Activated T-cell treated with anti-CD3 and anti-CD28 coated beads, Interleukin-2, amount 50 U/mL, for 72 hours (primary cell): ENCODE measurements at places on chromosomes 16 and 17. TPM values are rescaled to one million over a fixed set of nuclear protein-coding genes. Genes with fewer than 3 reads are reported as not detected.

The HCRT gene
- not detected for total RNA-seq

DNA sequence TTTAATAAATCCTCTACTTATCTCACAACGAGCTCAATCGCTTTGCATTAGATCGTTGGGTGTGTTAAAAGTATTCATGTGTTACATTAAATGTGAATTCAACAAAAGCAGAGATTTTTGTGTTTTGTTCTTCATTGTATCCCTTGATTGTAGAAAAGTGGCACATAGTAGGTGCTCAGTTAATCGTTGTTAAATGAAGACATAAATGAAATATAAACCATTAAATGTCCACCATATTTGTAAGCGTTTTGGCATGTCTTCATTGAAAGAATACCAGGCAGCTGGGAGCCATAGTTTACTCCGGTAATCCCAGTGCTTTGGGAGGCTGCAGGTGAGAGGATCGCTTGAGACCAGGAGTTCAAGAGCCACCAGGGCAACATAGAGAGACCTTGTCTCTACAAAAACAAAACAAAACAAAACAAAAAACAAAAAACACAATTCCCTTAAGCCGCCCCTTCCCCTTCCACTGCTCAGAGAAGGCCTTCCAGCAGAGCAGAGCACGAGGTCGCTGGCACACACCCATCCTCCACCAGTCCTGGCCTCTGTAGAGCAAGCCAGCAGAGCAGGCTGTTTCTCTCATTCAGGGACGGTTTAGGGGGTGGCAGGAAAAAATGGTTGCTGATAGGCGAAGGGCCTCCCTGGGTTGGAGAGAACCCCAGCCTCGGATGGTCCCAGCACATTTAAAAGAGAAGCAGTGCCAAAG lies 673 bp upstream of the CHD9 start:
- peak; percentile 17 for DNase-seq

DNA sequence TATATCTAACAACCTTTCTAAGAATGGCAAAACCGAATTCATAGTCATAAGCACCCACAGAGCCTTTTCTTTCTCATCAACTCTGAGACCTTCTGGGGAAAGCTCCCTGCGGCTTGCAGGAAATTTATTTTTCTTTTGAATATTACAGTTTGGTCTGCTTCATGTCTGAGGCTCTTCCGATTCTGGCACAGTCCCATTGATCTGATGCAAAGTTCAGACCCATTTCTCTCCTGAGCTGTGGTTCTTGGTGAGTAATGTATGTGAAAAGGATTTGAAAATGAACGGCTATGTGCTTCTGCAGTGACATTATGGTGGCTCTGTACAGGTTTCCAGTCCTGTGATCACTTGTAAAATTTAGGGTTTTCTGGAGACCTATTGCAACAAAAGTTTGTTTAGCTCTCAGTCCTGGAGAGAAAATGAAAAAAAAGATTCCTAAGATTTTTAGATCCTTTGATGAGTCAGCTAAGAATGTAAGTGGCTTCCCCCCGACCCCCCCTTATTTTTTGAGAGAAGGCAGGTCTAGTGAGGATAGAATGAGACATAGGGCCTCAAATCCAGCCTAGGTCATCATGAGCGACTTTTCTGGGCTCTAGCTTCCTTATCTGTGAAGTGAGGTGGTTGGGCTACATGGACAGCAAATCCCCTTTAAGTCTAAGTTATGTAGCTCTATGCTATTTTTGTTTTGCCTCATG lies 4.6 kb downstream of the GAN start:
- DNase-seq, result no peak

GRCh38 chr16:56351481-56351880 lies 73.9 kb downstream of the AMFR start:
- DNase-seq, result no peak

The TBC1D3C gene
- total RNA-seq, result 4.7 TPM

GRCh38 chr17:48244121-48244711 lies 136.7 kb downstream of the SNX11 start:
- no peak for DNase-seq

DNA sequence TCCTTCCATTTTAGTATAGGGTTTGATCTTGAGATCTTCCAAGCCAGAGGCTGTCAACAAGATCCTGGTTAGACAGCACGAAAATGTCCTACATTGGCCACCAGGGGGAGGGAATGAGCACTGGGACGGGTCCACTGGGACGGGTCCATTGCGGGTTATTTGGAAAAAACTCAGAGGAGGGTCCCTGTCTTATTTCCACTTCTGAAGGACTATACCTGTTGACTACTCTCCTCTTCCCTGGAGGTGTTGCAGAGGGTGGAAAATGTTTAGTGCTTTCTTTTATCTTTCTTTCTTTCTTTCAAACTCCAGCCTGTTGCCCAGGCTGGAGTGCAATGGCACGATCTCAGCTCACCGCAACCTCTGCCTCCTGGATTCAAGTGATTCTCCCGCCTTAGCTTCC lies 2.5 kb downstream of the TTLL6 start:
- DNase-seq, result peak; percentile 69

GRCh38 chr17:60874772-60875171 lies 197.1 kb downstream of the BCAS3 start:
- DNase-seq, result no peak

DNA sequence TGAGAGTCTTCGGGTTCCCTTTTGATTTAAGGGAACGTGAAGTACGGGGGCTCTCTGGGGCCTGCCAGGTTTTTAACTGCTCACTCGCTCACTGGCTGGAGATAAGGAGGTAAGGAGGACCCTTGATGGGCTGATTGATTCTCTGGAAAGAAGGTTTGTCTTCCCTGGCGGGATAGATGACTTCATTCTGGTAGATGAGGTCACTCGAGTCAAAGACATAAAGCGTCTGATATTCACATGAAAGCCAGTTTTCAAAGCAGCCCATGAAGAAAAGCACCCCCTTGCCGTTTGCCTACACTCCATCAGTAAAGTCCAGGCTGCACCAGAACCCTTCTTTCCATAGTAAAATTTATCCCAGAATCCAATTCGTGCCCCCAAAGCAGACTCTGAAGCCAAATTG lies 233.7 kb upstream of the IRX5 start:
- no peak for DNase-seq

The RNF112 gene
- 0.84 TPM for total RNA-seq

GRCh38 chr16:90072442-90073105 lies 4.6 kb downstream of the PRDM7 start:
- DNase-seq, result no peak

- peak; percentile 2 for DNase-seq
Measured at GRCh38 chr16:67594956-67595355, 32.6 kb downstream of the CTCF start.

DNA sequence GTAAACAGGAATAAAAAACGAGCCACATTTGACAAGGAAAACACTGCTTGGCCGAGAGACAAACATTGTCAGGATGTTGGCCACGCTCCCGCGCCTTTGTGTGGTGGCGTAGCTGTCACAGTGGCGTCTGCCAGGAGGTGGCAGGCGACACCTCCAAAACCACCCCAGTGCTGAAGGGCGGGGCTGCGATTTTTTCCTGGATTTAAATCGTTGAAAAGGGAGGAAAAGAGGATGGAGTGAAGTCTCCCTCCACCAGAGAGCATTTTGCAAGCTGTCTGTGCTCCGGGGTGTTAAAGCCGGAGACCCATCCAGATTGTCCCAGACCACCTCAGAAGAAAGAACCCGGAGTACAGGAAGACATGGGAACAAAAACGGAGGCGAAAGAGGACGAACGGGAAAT lies 12.7 kb downstream of the MRM3 start:
- peak; percentile 46 for DNase-seq

DNA sequence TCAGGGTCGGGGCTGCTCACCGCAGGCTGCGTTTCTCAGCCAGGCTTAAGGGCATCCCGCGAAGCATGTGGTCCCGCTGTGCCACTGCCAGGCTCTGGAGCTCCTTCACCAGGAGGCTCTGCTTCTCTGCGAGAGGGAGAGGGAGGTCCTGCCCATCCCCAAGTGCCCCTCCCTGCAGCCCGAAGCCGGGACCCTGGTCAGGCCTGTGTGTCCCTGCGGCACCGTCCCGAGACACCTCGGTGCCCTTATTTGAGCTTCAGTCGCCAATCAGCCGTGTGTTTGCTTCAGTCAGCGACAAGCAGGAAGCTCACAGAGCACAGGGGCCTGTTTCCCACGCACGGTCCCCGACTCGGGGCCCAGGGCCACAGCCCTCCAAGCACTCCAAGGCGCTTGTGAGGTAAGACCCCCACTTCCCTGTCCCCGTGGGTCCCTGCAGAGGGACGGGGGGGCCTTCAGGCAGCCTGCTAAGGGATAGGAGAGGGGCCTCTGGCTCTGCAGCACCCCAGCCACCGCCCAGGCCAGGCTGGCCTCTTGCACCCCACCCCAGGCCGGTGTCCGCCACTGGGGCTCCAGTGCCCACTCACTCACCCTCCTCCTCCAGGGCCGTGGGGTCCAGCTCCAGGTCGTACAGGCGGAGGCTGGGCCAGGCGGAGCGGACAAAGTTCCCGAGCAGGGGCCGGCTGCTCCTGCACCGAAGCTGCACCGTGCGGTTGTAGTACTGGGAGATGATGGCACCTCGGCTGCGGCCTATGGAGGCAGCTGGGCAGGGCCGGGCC lies 3.2 kb downstream of the TMC6 start:
- peak; percentile 45 for DNase-seq

The CLEC10A gene
- total RNA-seq, result not detected

DNA sequence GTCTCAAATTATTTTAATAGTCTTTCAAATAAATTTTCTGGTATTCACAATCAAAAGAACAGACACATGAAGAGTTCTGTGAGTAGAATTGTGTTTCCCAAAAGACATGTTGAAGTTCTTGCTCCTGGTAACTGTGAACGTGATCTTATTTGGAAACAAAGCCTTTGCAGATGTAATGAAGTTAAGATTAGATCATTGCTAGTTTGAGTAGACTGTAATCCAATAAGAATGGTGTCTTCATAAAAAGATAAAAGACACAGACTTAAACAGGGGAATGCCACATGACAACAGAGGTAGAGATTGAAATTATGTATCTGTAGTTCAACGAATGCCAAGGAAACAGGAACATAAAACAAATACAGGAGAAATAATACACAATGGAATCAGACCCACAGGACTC lies 357.4 kb upstream of the CA10 start:
- no peak for DNase-seq

The FOXN1 gene
- total RNA-seq, result not detected

The TAT gene
- total RNA-seq, result not detected

- no peak for DNase-seq
Measured at GRCh38 chr16:24414534-24414933, 124.8 kb upstream of the RBBP6 start.

The SGCA gene
- total RNA-seq, result 2.3 TPM

DNA sequence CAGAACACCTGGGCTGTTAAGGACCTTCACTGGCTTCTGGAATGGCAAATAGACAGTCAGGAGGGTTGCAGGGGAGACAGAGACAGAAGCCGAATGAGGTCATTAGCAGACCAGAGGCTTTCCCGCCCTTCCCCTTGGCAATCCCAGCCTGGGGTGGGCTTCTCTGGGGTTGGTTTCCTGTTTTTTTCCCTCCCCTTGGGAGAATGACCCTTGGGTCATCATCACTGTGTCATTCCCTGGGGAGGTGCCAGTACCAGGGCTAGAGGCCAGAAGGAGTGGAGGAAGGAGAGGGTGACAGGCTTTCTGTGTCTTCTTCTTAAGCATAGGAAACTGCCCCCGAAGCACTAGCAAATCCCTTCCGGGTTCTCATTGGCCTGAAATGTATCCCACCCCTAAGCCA lies 42.9 kb upstream of the IL21R start:
- DNase-seq, result no peak

- DNase-seq, result no peak
Measured at GRCh38 chr17:17201907-17202306, 4.2 kb downstream of the PLD6 start.

The CX3CL1 gene
- total RNA-seq, result not detected

DNA sequence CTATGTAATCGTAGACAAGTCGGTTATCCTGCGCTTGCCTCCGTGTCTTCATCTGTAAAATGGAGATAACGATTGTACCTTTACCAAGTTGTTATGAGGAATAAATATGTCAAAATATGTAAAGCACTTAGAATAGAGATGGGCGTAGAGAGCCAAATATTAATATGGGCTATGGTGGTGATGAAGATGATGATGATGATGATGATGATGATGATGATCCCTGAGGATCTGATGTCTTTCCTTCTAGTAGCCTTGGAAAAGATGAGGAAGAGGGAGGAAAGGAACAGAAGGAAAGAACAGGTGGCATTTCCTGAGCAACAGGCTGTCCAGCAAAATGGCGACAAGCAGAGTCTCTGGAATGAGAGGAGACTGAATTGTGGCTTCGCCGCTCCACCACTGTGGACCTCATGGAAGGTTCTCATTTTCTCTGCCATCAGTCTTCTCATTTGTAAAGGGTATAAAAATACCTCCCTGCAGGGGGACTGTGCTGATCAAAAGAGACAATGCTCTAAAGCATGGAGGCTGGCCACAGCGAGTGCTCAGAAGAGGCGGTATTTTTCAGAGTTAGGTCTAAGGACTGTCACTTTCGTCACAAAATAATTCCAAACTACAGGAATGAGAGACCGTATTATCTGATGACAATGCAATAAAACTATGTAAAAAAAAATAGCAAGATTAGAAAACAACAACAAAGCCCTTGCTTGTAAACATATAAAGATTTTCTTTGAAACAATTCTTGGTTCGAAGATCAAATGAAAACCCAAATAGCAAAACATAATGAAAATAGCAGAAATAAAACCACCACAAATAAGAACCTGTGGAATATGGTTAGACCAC lies 17.2 kb upstream of the RCVRN start:
- DNase-seq, result no peak

- DNase-seq, result no peak
Measured at GRCh38 chr17:50839591-50840310, 4.4 kb downstream of the WFIKKN2 start.

DNA sequence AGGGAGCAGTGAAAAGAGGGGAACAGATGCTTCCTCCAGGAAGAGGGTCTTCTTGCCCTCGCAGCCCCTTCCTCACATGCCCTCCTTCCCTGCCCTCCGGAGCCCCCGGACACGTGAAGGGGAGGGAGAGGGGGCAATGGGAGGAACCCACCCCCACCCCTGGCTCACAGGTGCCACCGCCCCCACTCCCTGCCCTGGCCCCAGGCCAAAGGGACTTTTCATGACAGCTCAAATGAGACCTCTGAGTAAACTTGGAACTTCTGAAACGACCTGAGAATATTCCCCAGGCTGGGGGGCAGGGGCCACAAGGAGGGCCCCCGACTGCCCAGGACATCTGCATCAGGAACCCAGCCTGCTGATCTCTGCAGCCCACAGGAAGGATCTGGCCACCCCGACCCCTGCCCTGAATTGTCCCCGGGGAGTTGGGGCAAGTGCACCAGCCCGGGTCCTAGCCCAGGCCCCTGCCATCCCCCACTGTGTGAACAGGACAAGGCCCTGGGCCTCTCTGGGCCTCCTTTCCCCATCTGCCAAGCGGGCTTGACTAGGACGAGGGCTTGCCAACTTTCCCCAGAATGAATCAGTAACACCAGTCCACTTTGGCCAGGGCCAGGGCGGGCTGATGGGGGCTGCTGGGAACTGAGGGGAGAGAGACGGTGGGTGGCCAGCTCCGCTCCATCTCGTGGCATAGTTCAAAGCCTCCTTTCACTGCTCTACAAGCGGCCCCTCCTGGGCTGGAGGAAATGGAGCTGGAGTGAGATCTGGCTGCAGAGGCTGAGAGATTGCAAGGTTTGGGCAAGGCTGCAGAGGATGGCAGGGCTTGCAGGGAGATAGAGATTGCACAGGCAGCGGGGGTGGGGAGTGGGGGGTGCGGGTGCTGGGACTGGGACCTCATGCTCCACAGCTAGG lies 3.8 kb downstream of the IL21R start:
- DNase-seq, result peak; percentile 92

The CD300E gene
- not detected for total RNA-seq

The ARL5C gene
- 0.12 TPM for total RNA-seq

The SRP68 gene
- total RNA-seq, result 138 TPM

The PLA2G10 gene
- total RNA-seq, result not detected
